ENCODE measurements at places on chromosomes 13 and 19.

DNA sequence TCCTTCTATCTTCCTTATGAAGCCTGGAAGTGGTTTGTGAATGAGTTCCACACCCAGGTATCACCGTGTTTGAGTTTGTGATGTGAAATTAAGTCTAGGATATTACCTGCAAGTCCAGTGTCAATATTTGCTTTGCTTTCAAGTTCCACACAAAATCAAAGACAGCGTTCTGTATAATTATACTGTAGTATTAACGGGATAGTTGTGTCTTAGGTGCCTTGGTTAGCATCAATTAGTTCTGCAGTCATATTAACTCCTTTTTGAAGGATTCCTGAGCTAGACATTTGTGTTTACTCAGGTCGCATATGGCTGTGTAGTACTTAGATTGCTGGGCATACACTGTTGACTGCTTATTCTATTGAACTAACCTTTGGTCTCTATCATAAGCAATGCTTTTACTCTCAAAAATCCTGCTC lies 54.4 kb downstream of the ERCC5 start:
- DNase-seq: no peak

DNA sequence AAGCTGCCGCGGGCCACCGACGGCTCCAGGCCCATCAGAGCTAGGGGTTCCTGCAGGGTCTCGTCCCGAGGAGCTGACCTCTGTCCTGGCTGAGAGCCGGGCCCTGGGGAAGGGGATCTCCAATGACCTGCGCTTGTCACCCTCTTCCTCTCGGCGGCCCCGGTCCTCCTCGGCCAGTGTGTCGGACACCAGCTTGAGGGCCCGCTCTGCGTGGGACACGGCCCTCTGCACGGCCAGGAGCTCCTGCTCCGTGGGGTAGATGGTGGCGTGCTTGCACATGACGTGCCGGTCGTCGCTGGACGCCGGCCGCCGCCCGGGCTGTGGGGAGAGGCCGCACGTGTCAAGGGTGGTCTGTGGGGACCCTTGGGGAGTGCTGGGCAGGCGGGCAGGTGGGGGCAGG lies 32.7 kb upstream of the MATK start:
- no peak for DNase-seq

DNA sequence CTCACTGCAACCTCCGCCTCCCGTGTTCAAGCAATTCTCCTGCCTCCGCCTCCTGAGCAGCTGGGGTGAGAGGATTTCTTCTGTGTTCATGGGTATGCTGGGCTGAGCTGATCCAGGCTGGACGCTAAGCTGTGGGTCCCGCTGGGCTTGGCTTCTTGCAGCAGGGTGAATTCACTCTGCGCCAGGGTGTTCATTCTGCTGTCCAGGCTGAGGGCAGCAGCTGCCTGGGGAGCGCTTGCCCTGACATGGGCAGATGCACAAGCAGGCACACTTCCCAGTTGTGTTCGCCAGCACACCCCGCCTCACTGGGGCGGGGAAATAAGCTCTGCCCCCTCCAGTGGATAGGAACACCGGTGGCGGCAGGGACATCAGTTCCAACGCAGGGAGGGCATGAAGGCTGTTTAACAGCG lies 7.3 kb upstream of the INAFM1 start:
- no peak for DNase-seq

DNA sequence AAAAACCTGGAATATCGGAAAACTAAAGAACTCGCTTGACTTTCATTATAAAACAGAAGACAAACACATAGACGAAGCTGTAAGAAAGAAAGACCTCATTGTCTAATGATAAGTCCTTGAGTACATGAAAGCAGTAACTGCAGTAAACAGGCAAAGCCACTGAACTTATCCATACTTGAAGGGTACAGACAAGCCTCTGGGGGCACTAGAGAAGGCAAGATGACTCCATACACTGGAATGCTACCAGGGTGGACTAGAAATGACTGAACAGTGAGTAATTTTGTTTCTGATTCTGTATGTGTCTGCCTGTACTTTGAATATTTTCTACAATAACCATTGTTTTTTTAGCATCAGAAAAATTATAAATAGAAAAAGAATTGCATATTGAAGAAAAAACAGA lies 507.9 kb downstream of the UQCRFS1 start:
- DNase-seq: no peak

DNA sequence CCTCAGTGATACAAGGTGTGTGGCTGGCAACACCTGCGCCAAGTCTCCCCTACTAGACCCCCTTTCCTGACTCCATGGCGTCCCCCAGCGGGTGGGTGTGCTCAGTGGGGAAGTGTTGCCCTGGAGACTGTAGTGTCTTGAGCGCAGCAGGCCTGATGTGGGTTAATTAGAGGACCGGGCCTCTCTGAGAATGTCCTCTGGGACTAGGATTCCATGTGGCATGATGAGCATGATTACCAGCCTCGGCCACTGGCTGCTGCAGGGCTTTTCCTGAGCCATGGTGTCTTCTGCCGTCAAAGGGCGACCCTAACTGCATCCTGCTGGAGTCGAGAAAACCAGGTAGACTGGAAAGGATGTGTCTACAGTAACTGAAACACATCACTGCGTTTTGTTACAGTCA lies 28.1 kb downstream of the MICOS13 start:
- DNase-seq: no peak

DNA sequence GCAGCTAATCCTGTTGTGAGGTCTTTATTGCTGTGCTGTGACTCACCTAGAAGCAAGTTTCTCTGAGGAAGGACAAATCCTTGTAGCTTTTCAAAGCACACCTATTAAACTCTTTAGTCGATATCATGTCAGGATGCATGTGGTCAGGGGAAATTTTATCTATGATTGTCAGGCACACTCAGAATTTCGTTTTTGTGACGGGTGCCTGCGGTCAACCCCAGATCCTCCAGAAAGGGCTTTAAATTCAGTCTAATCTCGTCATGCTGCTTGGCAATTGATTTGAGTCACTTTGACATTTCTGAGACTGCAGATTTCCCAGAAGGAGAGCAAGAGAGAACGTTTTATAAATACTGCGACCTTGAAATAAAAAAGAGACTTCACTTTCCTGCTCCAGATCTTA lies 316.9 kb downstream of the FGF9 start:
- no peak for DNase-seq

DNA sequence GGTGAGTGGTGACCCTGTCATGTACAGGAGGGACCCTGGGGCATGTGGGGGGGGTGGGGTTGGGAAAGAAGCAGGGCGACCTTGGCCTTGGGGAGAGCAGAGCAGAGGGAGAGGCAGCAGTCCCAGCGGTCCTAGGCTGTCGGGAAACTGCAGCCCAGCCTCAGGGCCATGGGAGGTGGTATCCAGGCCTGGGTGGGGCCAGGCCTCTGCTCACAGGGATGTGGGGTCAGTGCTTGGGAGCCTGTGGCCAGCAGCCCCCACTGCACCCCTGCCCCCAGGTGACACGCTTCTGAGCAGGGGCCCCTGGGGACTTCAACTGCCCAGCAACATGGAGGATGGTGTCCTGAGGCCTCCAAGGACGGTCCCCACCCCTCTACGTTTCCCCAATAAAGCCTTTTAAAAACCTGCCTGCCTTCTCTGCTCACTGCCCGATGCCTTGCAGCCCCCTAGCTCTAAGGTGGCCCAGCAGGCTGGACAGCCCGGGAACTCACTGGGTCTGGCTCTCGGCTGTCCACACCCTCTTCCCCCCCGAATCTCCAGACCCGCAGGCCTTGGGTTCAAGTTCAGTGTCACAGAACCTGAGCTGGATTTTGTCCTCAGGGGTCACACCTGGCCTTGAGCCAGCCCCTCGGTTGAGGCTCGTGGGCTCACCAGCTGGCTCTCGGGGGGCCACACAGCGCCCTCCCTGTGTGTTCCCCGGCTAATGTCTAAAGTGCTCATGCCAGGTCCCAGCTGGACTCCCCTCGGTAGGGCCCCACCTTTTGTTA lies 6.9 kb downstream of the PNKP start:
- no peak for DNase-seq

GRCh38 chr19:55247621-55248099 lies 11.2 kb downstream of the PPP6R1 start:
- no peak for DNase-seq

GRCh38 chr13:67145950-67146349 lies 84.2 kb downstream of the PCDH9 start:
- DNase-seq: no peak

DNA sequence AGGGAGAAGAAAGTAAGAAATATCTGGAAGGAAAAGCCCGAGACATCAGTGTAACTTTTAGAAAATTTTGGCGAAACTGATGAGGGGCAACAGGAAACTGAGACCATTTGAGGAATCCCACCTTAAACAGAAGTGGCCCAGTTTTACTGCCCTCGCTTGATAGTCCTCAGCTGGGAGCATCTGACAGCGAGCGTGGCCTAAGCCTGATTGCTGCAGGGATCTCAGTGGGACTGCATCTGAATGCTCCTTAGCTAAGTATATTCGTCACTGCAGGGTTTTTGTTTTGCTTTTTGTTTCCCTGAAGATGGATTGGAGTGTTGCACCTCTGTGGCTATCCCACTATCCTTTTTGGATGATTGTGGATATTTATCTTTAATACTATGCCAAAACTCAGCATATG lies 262.7 kb upstream of the KLHL1 start:
- no peak for DNase-seq

- no peak for DNase-seq
Measured at GRCh38 chr13:67630640-67631039, 400.5 kb upstream of the PCDH9 start.

GRCh38 chr19:30066781-30067759 lies 125.0 kb downstream of the URI1 start:
- DNase-seq: no peak

- no peak for DNase-seq
Measured at GRCh38 chr13:50320271-50320862, 305.1 kb downstream of the KCNRG start.

- no peak for DNase-seq
Measured at GRCh38 chr19:47886010-47886559, at the start of gene SULT2A1. TSS of gene SULT2A1 (minus strand) at chr19:47886315. CDS start at chr19:47886257, 58 bp downstream.

- DNase-seq: no peak
Measured at GRCh38 chr13:99489028-99489427, 12.2 kb upstream of the TM9SF2 start.

DNA sequence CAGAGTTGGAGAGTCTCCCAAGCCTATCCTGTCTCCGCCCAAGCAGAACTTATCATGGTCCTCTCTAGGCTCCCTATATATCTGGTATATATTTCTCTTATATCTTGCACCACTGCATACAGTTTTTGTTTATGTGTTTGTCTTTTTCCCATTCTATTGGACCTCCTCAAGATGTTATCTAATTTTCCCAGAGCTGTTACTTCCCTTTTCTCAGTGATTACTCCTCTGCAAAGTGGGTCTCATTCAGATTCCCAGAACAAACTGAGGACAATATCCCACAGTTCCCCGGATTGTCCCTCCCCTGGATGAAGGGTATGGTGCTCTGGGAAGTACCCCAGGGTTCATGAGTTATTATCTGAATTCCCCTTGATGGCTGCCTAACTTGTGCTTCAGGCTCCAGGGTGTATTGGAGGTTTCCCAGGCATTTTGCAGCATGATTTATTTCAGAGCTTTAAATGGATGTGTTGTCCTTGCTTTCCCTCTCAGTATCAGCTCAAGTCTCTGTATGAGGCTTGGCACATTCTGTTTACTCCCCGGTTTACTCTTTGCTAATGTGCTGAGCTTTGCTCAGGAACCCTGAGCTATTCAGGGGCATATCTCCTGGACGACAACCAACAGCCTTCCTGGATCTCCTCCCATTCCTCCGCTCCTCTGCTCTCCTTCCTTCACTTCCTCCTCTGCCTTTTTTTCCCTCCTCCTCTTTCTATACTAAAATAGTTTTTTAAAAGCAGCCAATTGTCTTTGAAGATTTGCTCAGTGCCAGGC lies 329.3 kb downstream of the SPRY2 start:
- no peak for DNase-seq

GRCh38 chr13:109819874-109820273 lies 33.5 kb upstream of the IRS2 start:
- no peak for DNase-seq

DNA sequence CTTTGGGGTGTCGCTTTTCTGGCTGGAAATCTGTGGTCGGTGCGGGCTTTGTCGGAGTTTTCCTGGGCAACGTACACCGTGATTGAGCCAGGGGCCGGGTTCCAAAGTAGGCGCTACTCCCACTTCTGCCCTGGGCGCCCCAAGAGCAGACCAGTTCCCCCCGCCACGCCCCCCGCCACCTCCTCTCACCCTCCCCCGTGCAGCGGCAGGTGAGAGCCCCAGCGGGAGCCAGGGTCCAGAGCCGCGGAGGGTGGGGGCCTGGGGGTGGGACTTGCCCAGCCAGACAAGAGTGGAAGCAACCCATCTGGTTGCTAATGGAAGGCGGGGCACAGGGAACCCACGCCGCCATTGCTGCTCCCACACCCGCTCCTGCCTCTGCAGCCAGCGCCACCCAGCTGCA lies 2195.9 kb downstream of the PCDH9 start:
- no peak for DNase-seq

GRCh38 chr19:51688671-51689571 lies 4.2 kb upstream of the SPACA6 start:
- DNase-seq: no peak

GRCh38 chr13:48155848-48156247 lies 60.9 kb upstream of the MED4 start:
- peak; percentile 82 for DNase-seq

GRCh38 chr13:75789451-75790197 lies 153.5 kb downstream of the LMO7 start:
- no peak for DNase-seq

DNA sequence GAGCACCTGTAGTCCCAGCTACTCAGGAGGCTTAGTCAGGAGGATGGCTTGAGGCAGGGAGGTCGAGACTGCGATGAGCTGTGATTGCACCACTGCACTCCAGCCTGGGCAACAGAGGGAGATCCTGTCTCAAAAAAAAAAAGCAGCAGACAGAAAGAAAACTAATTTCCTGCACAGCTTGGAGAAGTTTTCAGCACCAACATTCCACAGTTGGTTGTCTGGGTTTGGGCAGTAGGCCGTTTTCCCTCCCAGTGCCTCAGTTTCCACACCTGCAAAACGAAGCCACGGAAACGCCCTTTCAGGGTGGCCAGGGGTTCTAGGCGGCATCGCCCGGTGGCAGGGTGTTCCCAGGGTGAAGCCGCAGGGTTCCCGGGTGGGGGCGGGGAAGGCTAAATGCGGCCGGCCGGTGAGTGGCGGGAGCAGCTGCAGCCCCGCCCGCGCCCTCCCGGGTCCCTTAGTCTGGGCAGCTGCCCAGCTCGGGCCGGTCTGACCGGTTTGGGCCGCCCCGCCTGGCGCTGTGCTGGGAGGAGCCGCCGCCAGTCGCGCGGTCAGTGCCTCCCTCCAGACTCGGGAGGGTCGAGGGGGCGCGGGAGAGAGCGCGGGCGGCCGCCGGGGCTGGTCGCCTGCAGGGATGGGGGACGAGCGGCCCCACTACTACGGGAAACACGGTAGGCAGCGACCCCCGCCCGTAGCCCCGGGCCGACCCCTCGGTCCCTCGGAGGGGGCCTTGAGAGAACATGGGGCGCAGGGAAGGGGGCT lies at the start of gene SLC44A2:
Gene SLC44A2 (plus strand): TSS at position 551 of the 759 bp plus-strand sequence. CDS start 81 bp downstream, at position 632.
- no peak for DNase-seq

- DNase-seq: no peak
Measured at GRCh38 chr13:98974053-98974452, 3.8 kb downstream of the DOCK9 start.
